Stimulated activated CD8-positive, alpha-beta memory T cell treated with anti-CD3 and anti-CD28 coated beads, Interleukin-4, amount 100 ng/mL, for 24 hours (primary cell): ENCODE measurements at places on chromosomes 1 and 21.

GRCh38 chr1:115116512-115116911, 27.2 kb upstream of the TSPAN2 start:
- DNase-seq, result no peak

DNA sequence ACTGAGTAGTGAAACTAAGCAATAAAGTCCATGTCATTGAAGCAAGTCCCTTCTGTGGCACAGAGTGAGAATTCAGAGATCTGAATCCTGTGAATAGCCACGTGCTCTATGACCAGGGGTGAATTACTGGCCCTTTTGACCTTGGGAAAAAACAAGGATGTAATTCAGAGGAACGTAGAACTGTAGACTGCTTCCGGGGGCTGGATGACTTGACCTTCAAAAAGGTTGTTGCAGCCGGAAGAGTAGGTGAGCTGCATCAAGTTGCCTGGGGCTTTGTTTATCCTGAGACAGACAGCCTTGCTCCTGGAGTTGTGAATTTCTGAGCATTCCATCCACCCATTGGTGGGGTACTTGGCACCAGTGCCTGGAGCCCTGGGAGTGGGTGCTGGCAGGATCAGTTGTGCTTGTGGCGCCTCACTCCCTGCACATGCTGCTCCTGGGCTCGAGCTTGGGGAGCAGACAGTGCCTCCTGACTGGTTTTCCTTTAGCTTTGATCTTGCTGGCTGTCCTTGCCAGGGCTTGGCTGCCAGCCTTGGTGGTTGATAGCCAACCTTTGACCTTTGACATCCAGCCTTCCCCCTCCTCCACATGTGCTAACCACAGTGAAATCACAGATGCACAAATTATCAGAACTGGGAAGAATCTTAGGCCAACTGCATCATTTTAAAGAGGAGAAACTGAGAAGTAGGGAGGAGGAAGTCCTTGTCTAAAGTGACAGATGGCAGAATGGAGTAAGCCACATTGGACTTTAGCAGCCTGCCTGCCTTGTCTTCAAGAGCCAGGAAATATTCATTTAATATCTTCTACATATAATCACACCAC, 16.2 kb upstream of the MYOG start:
- no peak for DNase-seq

DNA sequence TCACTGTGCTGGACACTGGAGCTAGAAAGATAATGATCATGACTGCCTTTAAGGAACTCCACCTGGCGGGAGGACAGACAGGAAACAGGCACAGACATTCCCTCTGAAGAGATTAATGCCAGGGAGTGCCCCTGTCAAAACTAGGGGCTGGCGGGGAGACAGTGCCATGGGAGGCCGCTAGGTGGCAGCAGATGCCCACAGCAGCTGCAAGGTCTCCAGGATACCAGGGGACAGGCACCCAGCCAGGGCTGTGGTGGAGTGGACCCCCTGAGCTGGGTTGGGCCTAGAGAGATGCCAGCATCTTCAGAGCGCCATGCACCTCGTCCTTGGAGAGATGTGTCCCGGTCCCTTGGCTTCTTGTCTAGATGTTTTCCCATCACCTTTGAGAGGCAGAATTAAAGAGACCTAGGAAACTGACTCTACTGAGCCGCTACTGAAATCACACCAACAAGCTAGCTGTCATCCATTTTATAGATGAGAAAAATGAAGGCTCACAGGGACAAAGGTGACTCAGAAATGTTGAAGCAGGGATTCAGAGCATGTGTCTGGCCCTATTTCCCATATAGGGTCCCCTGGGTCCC, 3.6 kb downstream of the REN start:
- peak; percentile 72 for DNase-seq

- no peak for DNase-seq
Measured at GRCh38 chr1:8985915-8986813, 40.1 kb downstream of the SLC2A7 start.

DNA sequence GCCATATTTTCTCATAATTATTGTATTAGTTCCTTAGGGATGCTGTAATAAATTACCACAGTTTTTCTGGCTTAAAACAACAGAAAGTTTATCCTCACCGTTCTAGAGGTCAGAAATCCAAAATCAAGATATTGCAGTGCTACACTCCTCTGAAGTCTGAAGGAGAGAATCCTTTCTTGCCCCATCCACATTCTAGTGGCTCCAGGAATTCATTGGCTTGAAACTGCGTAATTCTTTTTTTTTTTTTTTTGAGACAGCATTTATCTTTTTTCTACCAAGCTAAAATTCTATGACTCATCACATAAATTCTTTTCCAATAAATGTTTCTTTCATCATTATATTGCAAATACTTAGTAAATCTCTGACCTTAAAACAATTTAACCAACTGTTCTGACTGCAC, 451.0 kb upstream of the RGS18 start:
- DNase-seq, result no peak
